ENCODE measurements at places on chromosomes 12 and 14.

- no peak for DNase-seq
Measured at GRCh38 chr12:72986963-72987362, 714.8 kb downstream of the TRHDE start.

DNA sequence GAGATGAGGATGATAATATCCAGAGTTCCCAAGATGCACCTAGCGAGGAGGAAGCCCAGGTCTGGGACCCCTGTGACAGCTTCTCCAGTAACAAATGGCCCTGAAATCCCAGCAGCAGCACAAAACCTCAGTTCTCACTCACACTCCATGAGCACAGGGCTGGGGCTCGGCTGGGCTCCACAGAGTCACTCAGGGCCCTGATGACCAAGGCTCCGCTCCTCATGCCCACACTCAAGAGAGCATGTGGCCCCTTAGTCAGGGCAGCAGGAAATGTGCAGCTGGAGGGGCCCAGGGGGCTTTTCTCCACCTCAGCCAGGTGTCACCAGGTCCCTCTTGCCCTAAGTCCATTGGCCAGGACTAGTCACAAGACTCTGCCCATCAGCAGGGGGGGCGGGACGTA, 242.7 kb upstream of the SFSWAP start:
- DNase-seq: no peak

DNA sequence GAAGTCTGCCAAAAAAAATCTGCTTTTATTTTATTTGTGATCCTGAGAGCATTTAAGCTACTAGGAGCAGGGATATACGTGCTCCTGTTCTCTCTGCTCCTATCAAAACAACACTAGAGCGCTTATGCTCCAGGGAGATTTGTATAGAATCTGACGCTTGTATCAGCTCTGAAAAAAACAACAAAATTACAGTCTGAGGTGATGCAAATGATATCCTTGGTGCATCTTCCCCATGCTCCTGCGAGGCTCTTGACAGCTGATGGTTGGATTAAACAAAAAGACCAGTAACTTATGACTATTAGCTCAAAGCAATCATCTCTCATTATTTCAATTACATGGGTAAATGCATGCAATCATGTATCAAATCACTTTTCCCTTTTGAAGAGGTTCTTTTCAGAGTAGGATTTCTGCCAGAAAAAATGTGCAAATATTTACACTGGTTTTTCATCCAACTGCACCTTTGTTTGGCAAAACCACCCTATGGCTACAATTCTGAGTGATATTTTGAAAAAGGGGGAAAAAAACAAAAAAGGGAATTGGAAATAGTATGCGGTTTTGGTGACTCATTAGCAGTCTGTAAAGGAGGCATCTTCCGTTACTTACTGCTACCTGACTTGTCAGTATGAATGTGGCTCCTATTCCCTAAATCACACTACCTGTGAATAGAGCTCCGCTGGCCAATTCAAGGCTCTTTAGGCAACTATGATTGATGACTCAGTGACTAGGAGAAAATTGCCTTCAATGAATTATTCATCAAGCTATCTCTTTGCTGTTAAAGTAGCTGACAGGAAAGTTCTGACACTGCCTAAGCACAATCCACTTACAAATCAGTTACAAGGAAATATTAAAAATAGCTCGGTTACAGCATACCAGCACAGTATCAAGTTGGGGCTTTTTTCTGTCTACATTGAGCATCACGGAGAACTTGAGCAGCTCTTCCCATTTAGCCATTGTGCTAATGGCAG, 450.0 kb downstream of the FOXG1 start:
- DNase-seq: no peak

DNA sequence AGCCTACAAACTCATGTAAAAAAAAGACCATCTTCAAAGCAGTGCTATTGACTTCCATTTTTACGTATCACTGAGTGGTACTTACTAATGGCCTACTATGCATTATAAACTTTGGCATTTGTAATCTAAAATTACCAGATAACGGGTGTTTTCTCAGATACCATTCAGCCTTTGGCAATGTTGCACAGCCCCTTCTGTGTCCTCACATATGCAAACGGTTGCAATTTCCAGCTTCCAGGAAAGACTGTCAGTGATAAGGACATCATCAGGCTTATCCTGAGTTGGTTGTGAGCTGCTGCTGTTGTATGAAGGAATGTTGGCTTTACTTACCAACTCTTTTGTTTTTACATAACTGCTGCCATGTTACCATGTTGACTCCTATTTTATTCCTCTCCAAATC, 1.6 kb upstream of the SLC6A13 start:
- DNase-seq: no peak

DNA sequence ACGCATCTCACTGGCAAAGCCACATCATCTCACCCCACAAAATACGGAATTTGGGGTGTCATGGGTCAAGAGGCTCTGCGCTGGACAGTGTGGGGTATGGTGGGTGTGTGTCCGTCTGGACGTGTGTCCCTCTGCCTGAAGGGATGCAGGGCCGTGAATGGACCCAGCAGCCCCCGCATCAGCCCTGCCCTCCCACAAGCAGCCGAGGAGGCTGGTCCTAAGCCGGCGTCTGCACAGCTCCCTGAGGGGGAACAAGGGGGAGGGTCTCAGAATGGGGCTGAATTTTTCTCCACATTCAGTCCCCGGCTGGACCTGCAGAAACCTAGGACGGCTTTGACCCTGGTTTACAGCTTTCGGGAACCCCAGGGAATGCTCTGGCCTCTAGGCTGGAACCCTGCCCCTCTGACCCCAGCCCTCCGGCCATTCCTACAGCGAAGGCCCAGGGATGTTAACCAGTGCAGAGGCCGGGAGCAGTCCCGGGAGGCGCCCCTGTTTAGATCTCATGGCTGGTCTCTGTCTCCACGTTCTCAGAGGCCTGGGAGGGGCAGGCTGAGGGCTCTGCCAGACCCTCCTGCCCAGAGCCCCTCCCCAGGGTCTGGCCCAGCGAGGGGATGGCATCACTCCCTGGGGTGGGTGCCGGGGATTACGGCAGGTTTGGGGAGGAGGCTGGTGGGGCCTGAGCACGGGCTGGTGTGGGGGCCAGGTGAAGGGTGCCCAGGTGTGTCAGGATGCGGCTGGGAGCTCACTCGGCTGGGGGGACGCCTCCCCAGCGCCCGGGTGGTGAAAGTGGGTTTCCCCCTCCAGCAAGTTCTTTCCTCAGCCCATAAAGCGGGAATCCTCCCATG, 156.5 kb upstream of the C14orf180 start:
- no peak for DNase-seq

DNA sequence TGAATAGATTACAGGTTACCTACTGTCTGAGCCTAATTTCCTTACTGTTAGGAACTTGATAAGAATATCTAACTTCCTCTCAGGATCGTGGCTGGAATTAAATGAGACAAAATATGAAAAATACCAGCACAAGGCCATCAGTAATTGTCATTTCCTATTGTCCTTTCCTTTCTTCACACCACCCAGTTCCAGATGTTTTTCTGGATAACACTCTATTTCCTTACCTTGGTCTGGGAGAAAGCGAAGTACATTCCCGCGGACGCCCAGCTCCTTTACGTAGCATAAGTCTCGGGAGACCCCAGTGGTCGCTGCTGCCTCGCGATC, 376 bp downstream of the GDF3 start:
- DNase-seq: no peak

GRCh38 chr14:104280902-104281767, 142.7 kb downstream of the KIF26A start:
- no peak for DNase-seq

- no peak for DNase-seq
Measured at GRCh38 chr12:128852885-128853599, at the start of gene GLT1D1. GLT1D1 (plus strand) TSS chr12:128853478; CDS start chr12:128853582, 104 bp downstream.

DNA sequence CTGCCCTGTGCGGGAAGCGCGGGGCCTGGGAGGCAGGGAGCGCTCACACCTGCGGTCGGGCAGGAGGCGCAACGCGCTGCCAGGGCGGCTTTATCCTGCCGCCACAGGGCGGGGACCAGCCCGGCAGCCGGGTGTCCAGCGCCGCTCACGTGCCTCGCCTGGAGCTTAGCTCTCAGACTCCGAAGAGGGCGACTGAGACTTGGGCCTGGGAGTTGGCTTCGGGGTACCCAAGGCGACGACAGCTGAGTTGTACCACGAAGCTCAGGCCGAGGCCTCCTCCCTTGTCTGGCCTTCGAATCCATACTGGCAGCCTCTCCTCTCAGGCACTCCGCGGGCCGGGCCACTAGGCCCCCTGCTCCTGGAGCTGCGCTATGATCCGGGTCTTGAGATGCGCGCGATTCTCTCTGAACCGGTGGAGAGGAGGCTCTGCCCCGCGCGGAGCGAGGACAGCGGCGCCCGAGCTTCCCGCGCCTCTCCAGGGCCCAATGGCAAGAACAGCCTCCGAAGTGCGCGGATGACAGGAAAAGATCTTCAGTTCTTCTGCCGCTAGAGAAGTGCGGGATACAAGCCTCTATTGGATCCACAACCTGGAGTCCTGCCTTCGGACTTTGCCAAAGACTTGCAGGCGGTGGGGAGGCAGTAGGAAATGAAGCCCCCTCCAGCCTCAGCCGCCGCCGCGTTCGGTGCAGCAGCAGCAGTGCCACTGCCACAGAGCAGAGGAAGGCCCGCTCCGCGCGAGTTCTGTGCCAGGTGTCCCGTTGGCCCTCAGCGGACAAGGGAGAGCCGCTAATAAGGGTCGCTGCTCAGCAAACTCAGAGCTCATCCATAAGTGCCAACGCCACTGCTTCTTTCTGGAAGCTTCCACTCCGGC, 6.8 kb downstream of the SIX1 start:
- DNase-seq: no peak

- no peak for DNase-seq
Measured at GRCh38 chr12:70619471-70620152, 17.6 kb downstream of the PTPRB start.

- no peak for DNase-seq
Measured at GRCh38 chr12:19120795-19121194, 8.7 kb upstream of the PLEKHA5 start.

- no peak for DNase-seq
Measured at GRCh38 chr14:61287196-61287595, 6.1 kb upstream of the TMEM30B start.

GRCh38 chr12:127300753-127301152, 966.2 kb upstream of the TMEM132C start:
- DNase-seq: no peak

DNA sequence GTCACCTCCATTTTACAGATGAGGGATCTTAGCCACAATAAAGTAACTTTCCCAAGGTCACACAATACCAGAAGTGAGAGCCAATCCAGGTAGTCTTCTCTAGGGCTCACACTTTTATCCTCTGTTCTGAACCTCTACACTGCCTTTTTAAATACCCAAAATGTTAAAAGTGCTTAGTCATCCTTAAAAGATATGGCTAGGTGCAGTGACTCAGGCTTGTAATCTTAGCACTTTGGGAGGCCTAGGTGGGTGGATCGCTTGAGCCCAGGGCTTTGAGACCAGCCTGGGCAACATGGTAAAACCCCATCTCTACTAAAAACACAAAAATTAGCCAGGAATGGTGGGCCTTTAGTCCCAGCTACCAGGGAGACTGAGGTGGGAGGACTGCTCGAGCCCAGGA, 104.1 kb upstream of the PPP4R3A start:
- DNase-seq: no peak

- DNase-seq: peak; percentile 100
Measured at GRCh38 chr14:53011053-53011462, 60.2 kb upstream of the FERMT2 start.

DNA sequence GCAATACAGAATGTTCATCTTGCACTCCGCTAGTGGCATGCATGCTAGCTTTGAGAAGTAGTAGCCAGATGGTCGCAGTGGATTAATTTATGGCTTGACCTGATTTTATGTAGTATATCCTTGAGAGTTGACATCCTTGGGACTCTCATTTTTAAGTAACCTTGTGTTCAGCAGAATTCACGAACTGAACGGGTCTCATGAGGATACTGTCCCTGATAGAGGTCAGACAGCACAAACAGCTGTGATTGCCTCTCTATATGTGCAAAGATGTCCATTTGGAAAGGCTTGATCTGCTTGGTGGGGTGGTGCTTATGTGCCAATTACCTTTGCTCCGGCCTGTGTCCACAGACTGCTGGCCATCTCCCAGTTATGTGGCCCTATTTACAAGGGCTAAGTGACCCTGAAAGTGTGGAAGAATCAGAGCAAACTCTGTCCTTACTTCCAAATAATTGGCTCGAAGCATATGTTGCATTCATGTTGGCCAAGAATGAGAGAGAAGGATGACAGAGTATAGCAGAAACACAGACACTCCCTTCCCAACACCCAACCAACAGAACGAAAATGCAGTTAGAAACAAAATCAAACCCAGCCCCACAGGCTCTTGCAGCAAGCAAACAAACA, 167.1 kb downstream of the CRADD start:
- no peak for DNase-seq

DNA sequence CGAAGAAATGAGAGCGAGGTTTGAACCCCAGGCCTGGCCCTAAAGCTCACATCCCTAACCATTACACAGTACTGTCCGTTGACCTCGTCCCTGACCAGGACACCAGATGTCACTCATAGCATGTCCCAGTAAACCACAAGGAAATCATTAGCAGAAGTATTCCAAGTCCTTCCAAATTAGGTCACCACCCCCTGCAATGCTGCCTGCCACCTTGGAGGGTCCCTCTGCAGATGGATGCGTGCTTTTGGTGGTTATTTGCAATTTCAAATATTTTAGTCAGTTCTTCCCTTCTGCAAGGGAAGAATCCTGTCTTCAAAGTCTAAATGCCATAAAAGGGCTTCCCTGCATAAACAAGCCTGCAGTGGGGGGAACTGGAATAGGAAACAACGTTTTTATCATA, 71.3 kb downstream of the CLMN start:
- DNase-seq: no peak

GRCh38 chr12:44091948-44092606, 256.2 kb downstream of the TMEM117 start:
- peak; percentile 14 for DNase-seq

DNA sequence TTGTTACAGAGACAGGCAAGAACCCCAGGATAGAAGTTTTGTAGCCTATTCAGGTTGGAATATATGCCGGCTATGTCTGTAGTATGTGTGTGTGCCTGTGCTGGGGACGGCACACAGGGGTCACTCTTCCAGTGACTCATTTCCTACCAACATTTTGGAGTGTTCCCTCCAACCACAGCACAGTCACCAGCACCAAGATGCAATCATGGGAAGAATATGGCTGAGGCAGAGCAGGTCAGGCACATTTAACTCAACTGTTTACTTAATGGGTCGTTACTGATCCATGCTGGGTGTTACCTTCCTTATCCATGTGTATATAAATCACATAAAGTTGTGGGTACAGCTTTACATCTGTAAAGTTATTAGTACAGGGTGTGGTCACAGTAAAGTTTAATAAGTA, 178.3 kb downstream of the PRKD1 start:
- DNase-seq: peak; percentile 62

- DNase-seq: no peak
Measured at GRCh38 chr14:55957950-55958349, 160.3 kb upstream of the PELI2 start.

DNA sequence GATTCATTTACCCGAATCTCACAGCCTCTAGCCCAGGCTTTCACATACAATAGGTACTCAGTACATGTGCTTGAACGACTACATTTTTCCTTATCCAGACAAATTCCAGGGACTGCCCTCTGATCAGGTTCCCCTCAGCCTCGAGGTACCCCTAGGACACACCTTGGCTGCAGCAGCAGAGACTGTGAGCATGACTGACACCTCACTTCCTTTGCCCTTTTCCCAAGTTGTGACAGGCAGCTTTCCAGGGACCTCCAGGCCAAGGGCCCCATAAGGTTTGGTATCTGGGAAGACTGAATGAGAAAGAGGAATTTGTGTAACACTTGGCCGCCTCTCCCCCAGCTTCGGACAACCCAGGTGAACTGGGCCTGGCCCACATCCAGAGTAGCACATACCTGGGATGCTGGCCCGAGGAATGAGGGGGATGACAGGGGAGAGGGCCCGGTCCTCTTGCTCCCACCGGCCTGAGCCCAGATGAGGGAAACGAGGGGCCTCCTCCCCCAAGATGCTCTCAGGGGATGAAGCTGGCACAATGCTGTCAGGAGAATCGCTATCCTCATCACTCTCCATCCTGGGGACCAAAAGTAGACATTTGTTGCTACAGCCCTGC, 10.2 kb upstream of the PRKAG1 start:
- no peak for DNase-seq

Measured in skeletal muscle cell (primary cell).